Tongue (tissue), 3 donors: ENCODE measurements at places on chromosomes 13 and 19.
A peak's percentile ranks its signal among the peaks of the same experiment; 100 is the strongest.

GRCh38 chr19:4640247-4641000 is 1.1 kb downstream of the TNFAIP8L1 start:
- no peak for DNase-seq

- no peak for DNase-seq
Observed at GRCh38 chr19:42344336-42344893, 19.0 kb downstream of the MEGF8 start.

DNA sequence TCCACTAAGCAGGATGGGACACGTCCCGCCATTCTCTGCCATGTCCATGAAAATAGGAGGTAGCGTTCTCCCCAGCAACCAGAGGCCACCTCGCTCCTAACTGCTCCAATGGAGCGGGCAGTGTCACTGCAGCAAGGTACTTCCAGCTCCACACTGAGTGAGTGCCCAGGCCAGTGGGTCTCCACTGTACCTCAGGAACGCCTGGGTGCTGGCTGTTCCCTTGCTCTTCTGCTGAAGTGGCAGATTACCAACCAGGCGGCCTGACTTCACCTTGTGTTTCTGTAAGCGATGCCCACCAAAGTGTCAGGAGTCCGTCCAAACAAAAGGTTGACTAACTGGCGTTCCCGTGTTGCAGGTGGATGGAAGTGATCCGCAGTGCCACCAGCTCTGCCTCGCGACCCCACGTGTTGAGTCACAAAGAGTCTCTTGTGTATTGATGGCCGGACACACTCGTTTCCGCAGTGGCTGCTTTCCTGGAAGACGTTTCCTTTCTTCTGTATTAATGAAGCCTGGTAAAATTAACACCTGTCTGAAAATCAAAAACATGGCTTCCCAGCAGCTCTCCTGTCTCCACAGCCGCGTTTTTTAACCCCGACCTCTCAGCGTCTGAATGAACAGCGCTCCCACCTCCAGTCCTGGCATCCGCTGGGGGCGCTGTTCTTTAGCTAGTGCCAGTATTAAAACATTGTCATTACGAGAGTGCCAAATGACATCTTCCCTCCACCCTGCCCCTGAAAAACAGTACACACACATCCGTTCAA is 128.8 kb downstream of the STK24 start:
- peak; percentile 73 for DNase-seq

DNA sequence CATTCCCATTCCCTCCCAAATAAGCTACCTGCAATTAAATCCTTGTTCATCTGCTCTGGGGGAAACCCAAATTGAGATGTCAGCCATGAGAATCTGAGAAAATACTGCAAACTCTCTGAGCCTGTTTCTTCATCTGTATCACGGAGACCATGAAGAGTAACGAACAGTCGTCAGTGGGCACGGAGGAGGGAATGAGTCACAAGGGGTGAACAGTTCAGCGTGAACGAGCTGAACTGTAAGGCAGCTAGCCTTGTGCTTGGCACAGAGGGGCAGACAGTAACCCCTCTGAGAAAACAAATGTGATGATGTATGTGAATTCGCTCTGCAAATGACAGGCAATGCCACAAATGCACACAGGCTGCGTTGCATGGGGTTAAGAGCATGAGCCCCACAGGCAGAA is 288.7 kb downstream of the FOXO1 start:
- no peak for DNase-seq

DNA sequence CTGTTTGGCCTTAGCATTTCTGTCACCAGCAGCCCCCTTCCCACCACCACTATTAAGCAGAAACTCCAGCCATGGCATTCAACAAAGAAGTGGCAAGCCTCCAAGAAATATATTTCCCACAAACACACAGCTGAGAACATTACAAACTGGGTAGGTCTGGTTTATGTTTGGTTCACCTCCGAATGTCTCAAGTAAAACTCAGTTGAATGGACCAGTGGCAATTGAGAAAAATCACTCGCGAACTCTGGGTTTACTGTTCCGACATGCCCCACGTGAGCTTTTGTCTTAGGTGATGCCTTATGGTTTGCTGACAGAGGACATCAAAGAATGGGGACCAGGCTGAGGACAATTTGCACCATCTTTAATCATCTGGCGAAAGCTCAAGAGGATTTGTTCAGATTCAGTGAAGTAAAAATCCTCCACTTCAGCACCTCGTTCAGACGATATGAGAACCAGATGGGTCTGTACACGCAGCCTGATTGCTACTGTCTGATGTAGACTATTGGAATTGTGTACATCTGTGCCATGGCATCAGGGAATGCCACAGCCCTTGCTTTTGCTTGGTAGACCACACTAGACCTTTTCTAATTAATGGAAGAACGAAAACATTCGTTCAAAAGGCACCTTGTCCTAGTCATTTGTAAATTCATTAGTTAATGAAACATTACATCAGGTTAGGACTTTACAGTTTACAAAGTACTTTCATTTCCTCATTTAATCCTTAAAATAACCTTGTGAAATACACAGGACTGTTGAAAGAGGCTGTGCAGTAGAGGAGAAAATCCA is 59.4 kb downstream of the SLC10A2 start:
- peak; percentile 37 for DNase-seq

DNA sequence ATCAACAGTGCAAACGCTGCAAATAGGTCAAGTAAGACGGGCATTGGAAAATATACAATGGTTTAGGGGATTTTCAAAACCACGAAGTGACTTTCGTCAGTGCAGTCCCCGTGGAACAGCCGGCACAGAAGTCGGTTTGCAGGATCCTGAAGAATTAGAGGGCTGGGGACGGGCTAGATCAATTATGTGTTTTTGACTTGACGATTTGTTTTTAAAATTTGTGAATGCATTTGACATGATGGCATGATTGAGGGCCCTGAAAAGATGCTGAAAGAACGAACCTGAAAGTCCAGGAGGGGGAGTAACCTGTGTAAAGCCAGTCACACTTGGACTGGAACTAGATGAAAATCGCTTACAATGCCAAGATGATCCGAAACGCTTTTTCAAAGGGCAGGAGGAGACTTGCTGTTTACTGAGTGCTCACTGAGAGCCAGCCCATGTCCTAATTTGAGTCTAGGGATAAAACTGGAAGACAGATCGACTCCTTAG is 8.9 kb upstream of the DGKH start:
- no peak for DNase-seq

- DNase-seq = no peak
Observed at GRCh38 chr19:33809960-33810359, 13.3 kb downstream of the KCTD15 start.

DNA sequence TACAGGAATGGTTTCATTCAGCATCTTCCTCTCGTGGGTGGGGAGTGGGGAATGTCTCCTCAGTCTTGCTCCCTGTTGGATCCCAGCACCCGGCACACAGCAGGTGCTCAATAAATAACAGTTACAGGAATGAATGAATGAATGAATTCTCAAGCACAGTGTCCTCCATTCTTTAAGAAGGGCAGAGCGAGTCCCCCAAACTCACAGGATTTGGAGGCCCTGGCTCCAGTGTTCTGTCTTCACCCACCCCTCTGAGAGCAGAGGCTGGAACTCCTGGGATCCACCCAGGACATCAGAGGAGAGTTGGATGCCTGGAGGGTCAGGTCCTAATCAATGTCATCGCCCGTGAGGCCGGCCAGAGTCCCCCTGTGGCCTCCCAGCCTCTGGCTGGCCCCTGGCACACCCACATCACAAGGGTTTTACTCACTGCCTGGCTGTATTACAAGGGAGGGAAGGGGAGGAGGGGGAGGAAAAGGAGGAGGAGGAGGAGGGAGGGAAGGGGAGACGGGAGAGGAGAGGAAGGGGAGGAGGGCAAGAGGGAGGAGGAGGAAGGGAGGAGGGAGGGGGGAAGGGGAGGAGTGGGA is 8.7 kb upstream of the CREB3L3 start:
- no peak for DNase-seq

DNA sequence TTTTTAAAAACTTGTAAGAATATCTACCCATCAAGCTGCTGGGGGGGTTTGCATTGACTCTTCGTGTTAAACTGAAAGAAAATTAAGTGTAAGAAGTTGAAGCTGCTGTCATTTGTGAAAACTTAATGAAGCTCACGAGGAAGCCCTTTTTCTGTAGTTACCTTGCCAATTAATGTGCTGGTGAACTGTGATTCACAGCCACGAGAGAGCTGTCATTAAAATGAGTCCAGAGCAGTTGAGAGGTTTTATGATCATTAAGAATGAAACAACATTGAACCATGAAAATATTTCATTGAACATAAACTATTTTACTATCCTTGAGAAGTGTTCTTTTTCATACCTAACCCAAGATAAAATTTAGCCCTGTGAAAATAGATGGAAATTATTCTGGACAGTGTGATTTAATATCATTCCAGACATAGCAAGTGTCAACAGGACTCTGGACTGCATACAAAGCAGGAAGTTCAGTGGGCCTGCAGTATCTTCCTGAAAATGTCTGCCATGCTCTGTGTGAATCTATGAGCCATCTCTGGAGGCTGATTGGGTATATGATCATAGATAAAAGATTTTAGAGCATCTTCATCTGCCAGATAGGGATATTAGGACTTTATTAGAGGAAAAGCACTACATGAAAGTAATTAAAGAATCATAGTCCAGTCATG is 53.8 kb downstream of the DPY19L3 start:
- DNase-seq = no peak

DNA sequence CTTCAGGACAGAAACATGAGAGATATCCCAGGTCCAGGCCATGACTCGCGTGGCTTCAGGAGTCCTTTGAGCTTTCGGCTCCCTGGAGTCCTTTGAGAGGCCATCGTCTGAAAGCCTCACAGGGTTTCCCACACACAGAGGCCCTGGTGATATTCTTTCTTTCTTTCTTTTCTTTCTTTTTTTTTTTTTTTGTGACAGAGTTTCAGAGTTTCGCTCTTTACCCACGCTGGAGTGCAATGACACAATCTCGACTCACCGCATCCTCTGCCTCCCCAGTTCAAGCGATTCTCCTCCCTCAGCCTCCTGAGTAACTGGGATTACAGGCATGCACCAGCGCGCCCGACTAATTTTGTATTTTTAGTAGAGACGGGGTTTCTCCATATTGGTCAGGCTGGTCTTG is 5.5 kb downstream of the SIN3B start:
- DNase-seq = no peak

- no peak for DNase-seq
Observed at GRCh38 chr13:99757756-99758459, 213.7 kb downstream of the ZIC5 start.

- DNase-seq = no peak
Observed at GRCh38 chr13:97225533-97225932, 3.4 kb downstream of the MBNL2 start.

DNA sequence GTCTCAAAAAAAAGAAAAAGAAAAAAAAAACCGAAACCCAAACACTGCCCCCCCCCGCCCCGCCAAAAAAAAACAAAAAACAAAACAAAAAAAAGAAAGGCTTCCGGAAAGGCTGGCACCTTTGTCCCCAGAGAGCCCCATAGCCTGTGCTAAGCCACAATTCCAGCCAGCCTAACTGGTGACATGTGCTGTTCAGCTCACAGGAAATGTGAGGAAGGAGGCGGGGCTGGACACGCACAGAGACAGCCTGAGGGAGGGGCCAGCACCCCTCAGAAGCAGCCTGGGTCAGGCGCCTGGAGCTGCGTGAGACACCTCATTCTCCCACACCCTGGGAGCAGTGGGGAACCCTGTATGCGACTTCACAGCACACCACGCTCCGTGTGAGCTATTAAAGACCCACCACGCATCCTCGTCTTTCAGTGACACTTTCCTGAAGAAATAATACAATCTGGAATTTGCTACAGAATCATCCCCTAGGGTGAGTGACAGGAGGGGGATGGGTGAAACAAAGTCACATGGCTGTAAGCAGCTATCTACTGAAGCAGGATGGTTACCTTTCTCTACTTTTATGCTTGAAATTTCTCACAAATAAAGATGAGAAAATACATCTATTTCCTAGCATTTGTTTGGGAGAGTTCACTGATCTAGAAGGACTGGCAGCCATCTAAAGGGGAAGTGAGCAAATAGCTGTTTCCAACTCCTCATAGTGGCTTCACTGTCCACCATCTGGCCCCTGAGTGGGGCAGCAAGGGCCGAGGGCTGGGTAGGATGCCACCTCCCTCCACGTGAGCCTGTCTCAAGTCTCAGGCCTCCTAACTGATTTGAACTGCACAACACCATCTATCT is 12.3 kb upstream of the SLC35E1 start:
- DNase-seq = peak; percentile 83

DNA sequence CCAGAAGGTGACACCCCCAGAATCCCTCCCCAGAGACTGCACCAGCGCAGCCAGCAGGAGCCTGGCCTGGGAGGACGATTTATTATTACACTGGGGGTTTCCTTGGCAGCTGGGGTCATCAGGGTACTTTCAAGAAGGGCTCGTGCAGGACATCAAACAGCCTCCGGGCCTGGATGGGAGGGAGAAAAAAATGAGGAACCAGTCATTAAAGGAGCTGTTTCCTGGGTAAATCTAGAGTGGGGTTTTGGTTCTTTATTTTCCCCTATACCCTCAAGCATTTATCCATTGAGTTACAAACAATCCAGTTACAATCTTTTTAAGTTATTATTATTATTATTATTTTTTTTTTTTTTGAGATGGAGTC is 3.1 kb downstream of the POLR1G start:
- no peak for DNase-seq

DNA sequence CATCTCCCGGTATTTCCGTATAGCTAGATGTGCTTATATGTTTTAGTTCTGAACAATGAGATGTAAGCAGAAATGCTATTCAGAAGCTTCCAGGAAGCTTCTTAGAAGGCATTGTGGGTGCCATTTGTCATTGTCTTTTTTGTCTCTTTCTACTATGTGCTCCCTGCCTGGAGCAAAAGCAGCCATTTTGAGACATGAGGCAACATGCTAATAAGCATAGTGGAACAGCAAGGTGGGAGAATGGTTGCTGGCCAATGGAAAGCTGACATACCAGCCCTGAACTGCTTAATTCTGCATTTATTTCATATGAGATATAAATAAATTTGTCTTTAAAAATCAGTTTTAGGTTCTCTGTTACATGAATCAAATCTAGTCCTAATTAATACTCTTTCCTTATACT is 299.7 kb downstream of the LMO7 start:
- DNase-seq = no peak

DNA sequence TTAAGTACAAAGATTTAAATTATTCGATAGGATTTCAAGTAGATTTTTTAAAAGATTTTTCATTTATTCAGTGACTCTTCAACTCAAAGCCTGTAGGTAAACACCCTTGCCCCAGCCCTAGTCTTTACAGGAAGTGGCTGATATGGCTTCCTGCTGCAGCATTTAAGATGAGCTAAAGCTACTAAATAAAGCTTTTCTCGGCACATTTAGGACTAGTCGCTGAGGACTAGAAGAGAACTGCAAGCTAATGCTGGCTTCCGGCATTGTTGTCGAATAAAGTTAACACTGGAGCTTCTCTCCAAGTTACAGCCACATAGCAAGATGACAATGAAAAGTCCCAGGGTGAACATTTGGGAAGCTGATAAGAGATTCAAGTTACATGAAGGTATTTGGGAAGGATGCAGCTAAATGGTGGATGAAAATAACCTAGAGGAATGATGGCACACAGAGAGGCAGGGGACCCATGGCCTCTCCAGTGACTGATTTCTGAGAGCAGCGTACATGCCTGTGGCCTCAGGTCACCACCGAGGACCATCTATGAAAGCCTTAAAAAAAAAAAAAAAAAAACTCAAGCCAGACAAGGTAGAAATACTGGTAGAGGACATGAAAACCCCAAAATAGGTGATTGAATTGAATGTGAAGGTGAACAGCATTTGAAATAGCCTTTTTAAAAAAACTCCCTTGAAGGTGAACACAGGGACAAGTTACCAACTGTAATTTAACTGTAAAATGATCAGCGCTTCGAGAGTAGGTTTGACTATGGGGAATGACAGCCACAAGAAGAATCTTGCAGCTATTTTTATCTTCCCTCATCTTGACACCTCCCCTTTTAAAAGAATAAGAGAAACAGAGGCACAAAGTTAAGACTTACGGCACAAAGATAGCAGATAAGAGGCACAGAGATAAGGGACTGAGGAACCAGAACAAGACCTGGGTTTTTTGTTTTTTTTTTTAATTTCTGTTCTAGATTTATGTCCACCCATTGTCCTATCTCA is 155.4 kb downstream of the DCT start:
- DNase-seq = no peak
